ENCODE measurements at places on chromosomes 7 and 10. TPM values are rescaled to one million over a fixed set of nuclear protein-coding genes. Genes with fewer than 3 reads are reported as not detected.

- DNase-seq, result no peak
Measured at GRCh38 chr7:137947046-137947445, 54.8 kb downstream of the CREB3L2 start.

DNA sequence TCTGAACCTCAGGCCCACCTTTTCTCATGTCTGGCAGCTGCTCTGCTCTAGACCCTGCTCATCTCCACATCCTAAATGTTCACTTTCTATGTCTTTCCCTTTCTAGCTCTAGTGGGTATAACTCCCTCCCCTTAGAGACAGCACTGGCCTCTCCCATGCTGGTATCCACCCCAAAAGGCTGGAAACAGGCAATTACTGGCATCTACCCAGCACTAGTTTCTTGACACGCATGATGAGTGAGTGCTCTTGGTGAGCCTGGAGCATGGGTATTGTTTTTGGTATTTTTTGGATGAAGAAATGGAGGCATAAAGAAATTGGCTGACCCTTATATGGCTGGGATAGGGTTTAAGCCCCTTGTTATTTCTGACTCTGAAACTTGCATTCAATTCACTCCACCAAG is 156.0 kb downstream of the EGFR start:
- no peak for DNase-seq

GRCh38 chr7:44111761-44112160 is 7.6 kb downstream of the AEBP1 start:
- DNase-seq, result no peak

DNA sequence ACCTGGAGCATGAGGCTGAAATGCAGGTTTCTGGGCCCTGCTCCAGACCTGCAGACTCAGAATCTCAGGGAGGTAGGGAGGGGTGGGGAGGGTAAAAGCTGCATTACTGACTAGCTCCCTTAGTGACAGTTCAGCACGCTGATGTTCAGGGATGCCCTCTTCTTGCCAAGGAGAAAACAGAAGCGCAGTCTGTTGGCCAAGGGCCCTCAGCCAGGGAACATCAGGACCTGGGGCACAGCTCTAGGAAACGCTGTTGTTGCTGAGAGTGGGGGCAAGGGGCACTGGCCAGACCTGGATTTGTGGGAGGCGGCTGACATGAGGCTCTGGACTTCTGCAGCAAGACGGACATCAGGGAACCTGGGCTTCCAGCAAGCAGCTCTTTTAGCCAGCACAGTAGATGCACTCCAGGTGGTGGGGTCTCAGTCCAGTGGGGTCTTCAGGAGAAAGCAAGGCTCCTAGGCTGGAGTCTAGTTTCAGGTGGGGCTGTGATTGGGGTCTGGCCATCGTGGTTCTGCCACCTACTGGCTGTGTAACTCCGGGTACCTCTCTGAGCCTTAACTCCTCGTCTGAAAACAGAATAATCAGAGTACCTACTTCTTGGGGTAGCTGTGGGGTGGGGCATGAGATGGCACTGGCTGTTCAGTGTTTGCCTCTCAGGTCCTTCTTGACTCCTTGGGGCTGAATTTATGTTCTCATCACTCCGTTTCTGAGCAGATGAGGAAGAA is 72.9 kb upstream of the PRLHR start:
- DNase-seq, result no peak

GRCh38 chr10:80253266-80253962 is 36.0 kb downstream of the MAT1A start:
- DNase-seq, result no peak

GRCh38 chr7:117323305-117323850 is 520 bp upstream of the WNT2 start:
- DNase-seq, result no peak

GRCh38 chr7:35874886-35875285 is 74.0 kb downstream of the SEPTIN7 start:
- no peak for DNase-seq

The EPO gene
- not detected for total RNA-seq

DNA sequence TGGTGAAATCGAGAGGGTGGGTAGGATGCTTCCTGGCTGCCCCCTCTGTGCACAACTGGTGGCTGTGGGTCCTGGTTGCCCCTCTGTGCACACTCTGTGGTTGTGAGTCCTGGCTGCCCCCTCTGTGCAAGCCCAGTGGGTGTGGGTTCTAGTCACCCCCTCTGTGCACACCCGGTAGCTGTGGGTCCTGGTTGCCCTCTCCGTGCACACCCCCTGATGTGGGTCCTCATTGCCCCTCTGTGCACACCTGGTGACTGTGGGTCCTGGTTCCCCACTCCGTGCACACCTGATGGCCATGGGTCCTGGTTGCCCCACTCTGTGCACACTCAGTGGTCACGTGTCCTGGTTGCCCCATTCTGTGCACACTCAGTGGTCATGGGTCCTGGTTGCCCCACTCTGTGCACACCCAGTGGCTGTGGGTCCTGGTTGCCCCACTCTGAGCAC is 20.3 kb upstream of the RET start:
- DNase-seq, result no peak

Measured in MG63 (cell line).